ENCODE measurements at places on chromosomes 6 and 20.

DNA sequence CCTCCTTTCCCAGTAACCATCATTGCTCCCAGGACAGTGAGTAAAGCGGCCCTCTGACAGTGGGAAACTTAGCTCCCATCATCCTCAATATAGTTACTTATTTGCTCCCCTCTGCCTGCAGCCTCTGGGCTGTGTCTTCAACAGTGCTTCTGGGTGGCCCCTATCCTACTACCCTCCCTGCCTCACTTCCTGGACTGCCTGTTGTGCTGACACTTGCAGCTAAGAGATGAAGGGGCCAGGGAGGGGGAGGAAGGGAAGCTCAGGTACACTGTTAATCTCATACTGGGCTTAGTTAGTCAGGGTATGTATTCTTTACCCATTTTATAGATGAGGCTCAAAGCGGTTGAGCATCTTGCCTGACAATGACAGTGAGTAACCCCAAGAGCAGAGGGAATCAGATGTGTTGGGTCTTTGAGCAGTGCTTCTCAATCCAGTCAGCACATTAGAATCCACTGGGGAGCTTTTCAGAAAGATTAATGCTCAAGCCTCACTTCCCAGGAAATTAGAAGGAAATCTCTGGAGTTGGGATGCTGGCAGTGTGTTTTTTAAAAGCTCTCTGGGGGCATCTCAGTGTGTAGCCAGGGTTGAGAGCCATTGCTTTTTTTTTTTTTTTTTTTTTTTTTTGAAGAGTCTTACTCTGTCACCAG is 27.1 kb upstream of the KCNK5 start:
- DNase-seq = no peak

DNA sequence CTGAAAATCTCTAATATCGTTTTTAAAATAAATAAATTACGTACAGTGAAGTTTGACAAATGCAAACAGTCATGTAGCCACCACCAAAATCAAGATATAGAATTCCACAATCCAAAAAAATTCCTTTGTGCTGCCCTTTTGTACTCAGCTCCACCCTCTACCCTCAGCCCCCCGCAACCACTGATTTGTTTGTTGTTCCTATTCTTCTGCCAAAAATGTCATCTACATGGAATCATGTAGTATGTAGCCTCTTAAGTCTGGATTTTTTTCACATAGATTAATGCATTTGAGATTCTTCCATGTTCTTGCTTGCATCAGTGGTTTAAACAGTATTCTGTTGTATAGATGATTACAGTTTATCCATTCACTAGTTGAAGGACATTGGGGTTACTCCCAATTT is 8.5 kb upstream of the REPS1 start:
- DNase-seq = no peak

DNA sequence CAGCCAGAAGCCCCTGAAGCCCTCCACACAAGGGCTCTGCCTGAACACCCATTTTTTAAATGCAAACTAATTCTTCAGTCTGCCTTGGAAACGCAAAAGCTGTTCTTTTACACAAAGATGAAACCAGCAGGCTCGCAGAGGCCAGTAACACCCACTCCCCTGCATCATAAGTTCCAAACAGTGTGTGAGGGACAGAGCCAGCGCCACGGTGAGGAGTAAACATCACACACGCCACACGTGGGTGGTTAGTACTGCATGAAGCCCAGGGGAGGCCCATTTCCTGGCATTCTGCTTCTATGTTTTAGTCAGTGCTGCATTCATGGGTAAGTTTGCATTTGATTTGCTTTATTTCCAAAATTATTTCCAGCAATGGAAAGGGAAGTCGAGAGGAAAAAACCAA is 217.7 kb upstream of the RIN2 start:
- no peak for DNase-seq

GRCh38 chr20:57814529-57814928 is 104.7 kb upstream of the PMEPA1 start:
- DNase-seq = no peak

- no peak for DNase-seq
These were observed 387.5 kb downstream of the HACE1 start for GRCh38 chr6:104472021-104472901.

DNA sequence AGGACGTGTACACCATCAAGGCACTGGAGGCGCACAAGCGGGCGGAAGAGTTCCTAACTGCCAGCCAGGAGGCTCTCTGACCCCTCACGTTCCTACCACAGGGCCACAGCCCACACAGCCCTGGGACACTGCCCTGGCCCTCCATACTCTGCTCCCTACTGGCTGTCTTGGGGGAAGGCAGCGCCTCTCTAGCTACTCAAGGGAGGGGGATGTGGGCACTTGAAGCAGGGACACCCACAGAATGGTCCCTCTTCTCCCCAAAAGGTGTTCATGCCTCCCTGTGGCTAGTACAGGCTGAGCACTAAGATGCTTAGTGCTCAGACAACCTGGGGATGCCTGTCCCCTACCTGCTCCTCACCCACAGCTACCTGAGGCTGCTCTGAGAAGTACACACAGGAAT is 2.5 kb downstream of the MEA1 start:
- no peak for DNase-seq

DNA sequence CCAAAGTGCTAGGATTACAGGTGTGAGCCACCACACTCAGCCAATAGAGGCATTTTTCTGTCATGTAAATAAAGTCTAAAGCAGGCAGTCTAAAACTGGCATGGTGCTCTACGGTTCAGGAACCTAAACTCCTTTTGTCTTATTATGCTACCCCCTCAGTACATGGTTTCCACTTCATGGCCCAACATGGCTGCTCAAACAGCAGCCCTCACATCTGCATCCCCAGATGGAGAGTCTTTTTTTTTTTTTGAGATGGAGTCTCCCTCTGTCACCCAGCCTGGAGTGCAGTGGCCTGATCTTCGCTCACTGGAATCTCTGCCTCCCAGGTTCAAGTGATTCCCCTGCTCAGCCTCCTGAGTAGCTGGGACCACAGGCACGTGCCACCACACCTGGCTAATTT is 38.3 kb downstream of the SLC52A3 start:
- DNase-seq = no peak

DNA sequence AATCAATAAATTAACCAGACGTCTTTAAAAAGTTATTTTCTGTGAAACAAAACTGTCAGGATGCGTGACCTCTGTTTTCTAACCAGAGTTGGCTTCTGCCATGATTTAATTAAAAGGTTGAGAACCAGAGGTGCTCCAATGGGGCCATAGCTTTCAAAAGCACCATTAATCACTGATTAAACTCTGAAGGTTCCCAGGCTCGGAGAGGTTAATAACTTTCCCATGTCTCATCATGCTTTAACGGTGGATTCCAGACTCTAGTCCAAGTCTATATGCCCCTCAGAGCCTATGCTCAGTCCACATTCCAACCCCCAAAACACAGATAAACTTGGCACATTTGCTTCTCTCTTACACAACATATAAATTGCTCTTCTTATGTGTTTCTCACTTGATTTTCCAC is 95.5 kb downstream of the SNAP91 start:
- DNase-seq = no peak

- no peak for DNase-seq
These were observed 263.6 kb downstream of the CD83 start for GRCh38 chr6:14380901-14381828.

GRCh38 chr6:17957904-17958620 is 29.4 kb downstream of the KIF13A start:
- DNase-seq = no peak

DNA sequence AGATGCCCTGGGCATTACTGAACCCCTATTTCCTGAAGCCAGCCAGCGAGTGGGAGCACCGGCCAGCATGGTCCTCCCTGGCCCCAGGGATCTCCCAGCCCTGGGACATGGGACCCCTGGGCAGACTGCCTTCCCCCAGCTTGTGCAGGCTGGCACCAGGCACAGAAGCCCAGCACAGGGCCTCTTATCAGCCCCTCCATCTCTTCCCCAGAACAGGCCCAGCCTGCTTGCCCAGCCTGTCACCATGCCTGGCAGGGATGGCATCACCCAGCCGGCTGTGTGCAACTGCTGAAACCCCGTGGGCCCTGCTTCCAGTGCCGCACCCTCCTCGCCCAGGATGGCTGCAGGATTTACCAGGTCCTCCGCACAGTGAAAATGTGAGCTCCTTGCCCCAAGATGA is 6.1 kb upstream of the OSBPL2 start:
- DNase-seq = no peak

GRCh38 chr20:50413088-50413500 is 97.1 kb upstream of the PTPN1 start:
- DNase-seq = peak; percentile 65

- no peak for DNase-seq
These were observed 518.0 kb downstream of the RFPL4B start for GRCh38 chr6:112865131-112865530.

DNA sequence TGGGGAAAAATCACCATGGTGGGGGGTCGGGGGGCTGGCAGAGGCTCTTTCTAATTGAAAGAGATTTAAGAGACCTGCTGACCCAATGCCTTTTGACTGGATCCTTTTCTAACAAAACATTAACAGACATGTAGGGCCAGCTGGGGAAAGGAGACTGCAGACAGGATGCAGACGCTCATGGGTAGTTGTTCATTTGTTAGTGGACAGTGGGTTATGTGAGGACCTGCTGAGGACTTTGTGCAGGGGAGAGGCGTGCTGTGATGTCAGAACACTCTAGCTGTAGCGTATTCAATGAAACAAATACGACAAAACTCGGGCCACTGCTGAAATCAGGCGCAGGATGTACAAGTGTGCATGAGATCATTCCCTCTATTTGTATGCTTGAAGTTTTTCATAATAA is 1.2 kb downstream of the IP6K3 start:
- no peak for DNase-seq

GRCh38 chr6:30935018-30935417 is 3.0 kb upstream of the SFTA2 start:
- no peak for DNase-seq

DNA sequence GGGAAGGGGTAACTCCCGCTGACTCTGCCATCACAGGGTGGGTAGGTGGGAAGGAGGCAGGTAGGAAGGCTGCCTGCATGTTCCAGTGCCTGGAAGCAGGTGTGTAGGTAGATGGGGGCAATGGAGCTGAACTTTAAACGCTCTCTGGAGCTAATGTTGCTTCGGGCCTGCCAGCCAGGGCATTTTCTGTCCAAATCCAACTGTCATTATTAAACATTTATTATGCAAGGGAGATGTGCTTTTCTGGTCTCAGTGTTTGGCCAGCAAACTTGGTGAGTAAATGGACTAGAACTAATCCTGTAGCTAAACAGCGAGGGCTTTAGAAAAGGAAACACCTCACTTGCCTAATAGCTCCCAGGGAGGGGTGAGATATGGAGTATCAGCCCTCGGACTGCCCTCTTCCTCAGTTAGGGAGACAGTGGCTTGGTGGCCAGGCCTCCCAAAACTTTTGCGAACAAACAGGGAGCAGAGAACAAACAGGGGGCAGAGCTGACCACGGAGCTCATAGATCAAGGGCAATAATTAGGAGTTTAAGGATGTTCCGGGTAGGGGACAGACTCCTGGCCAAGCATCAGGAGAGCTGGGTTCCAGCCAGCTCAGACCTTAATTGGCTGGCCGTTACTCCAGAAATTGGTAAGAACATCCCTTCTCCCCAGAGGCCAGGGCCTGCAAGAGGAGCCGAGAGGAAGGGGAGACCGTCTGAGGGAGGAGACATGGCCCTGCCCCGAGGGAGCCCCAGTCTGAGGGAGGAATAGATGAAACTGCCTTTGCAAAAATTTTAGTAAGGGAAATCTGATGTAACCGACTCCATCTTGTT is 131.1 kb downstream of the VEGFA start:
- DNase-seq = peak; percentile 70

DNA sequence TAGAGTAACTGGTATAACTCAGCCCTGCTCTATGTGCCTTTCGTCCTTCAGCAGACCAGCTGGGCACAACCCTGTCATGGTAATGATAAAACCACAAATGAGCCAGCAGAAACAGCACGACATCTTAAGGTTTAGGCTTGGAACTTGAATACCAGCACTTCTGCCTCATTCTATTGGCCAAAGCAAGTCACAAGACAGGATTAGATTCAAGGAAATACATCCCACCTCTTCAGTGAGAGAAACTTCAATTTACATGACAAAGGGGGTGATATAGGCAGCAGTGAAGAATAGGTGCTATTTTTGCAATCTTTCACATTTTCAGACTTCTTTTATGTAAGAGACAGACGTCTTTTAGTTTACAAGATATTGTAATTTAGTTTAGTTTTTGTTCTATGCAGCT is 69.8 kb upstream of the SLC35F1 start:
- DNase-seq = no peak

- DNase-seq = no peak
These were observed 58.2 kb downstream of the TRIM27 start for GRCh38 chr6:28865401-28866204.

GRCh38 chr6:162203287-162203686 is 524.3 kb downstream of the PRKN start:
- DNase-seq = no peak

- DNase-seq = peak; percentile 9
These were observed 813.7 kb downstream of the KIF16B start for GRCh38 chr20:15759594-15759993.

DNA sequence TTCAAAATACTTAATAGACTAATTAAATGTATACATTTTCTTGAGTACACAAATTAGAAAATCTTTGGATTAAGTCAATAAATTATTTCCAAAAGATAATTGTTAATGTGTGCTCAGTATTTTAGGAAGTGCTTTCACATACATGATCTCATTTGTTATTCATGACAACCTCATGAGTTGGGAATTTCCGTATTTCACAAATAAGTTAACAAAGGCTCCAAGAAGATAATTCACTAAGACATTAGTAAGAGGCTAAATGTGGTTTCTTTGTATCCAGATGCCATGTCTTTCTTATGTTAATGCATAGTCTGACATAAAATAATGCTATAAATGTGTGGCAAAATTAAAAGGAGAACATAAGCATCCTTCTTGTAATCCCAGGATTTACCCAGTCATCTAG is 79.5 kb upstream of the TCF21 start:
- no peak for DNase-seq

- no peak for DNase-seq
These were observed 421.1 kb downstream of the BCKDHB start for GRCh38 chr6:80527552-80528052.

DNA sequence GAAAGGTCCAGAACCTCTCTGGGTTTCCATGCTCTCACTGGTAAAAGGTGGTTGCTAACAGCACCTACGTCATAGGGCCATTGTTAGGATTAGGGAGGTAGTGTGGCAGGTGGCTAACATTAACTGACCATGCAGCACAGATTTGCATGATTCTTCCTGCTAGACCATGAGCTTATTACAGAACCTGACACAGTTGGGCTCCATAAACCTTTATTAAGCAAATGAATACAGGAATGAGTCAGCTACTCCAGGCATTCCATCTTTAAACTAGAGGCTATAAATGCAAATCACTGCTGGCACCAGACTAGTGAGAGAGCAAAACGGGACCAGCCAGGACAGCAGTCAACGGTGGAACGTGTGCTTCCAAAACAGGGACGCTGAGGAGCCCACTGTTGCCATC is 440.1 kb downstream of the PTPRT start:
- no peak for DNase-seq

- DNase-seq = no peak
These were observed 489.6 kb downstream of the MMUT start for GRCh38 chr6:48973491-48973890.
